ENCODE measurements at places on chromosomes 1 and 21.

GRCh38 chr21:35467566-35467965 is 418.5 kb upstream of the RUNX1 start:
- DNase-seq = no peak

GRCh38 chr1:65068202-65069010 is 79.6 kb upstream of the AK4 start:
- no peak for DNase-seq

GRCh38 chr1:231093156-231093922 is 53.3 kb upstream of the FAM89A start:
- no peak for DNase-seq

DNA sequence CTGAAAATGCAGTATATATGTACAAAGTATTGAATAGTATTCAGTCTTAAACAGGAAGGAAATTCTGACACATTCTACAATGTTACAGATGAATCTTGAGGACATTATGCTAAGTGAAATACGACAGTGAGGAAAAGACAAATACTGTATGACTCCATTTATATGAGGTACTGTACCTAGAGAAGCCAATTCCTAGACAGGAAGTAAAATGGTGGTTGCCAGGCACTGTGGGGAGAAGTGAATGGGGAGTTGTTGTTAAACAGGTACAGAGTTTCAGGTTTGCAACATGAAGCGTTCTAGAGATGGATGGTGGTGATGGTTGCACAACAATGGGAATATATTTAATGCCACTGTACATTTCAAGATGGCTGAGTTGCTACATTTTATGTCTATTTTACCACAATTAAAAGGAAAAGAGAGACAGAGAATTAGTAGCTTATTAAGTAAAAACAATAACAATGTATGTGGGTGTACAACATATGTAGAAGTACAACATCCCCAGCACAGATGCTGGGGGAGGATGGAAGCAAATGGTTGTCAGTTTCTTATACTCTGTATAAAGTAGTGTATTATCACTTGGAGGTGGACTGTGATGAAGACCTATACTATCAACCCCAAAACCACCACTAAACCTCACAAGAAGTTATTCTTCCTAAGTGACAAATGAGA is 3.9 kb upstream of the RAB4A start:
- DNase-seq = no peak

- peak; percentile 52 for DNase-seq
Measured at GRCh38 chr1:41918450-41919043, at the start of gene HIVEP3. TSS of gene HIVEP3 (minus strand) at chr1:41918922.

- no peak for DNase-seq
Measured at GRCh38 chr1:207302618-207303393, 18.7 kb upstream of the CD55 start.

- no peak for DNase-seq
Measured at GRCh38 chr1:235910357-235911299, 43.9 kb upstream of the LYST start.

DNA sequence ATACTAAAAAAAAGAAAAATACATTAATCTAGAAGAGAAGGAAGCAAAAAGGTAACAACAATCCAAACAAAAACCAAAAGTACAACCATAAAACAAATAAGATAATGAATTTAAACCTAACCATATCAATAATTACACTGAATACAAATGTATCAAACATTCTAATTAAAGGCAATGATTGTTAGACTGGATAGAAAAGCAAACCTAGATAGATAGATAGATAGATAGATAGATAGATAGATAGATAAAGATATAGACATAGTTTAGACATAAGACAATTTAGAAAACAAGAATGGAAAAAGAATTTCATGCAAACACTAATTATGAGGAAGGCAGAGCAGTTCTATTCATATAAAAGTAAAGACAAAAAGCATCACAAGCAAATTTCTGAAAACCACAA is 24.9 kb downstream of the DENND1B start:
- no peak for DNase-seq

DNA sequence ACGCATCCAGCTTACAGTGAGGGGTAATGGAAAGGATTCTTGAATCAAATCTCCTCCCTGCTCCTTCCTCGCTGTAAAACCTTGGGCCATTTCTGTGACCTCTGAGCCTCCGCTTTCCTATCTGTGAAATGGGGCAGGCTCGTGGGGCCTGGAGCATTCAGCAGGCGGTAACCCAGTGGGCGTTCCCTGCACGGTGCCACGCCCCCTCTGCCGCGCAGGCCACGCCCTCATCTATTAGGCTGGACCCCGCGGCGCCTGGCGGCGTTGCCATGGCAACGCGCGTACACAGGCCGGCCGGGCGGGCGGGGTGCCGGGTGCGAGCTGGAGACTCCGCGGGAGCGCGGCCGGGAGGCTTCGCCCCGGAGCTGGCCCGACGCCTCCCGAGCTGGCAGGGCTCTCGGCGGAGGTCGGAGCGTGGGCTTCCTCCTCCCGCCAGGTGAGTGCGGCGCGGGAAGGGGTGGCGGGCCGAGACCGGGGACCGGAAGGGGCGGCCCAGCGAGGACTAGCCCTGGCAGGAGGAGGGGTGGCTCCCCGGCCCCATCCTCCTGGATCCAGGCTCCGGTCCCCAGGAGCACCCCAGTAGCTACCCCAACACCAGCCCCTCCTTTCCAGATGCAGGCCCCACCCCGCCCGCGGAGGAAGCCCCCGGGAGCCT is at the start of gene FHAD1:
Gene FHAD1, plus strand, starts transcription at position 264 of the 655 bp plus-strand sequence. CDS start 4,562 bp downstream, outside the sequence.
- DNase-seq = peak; percentile 5

GRCh38 chr1:25503551-25504426 is 39.6 kb upstream of the LDLRAP1 start:
- no peak for DNase-seq

GRCh38 chr1:3053986-3054385 is 15.0 kb upstream of the PRDM16 start:
- no peak for DNase-seq

DNA sequence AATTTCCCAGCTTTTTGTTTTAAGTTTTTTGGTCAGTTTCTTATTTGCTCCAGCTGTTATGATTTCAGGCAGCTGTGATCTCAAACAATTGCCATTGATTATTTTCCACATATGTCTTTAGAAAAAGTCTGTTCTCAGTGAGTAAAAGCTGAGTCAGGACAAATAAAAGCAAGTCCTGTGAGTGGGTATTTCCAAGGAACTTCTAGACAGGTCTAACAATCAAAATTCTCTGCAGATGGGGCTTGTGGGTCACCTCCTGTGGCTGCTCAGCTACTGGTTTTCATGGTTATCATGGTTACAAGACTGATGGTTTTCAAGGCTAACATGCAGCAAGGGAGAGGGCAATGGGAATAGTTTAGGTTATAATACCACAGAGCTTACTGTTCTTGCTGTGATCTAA is 585.7 kb downstream of the LMO4 start:
- no peak for DNase-seq

DNA sequence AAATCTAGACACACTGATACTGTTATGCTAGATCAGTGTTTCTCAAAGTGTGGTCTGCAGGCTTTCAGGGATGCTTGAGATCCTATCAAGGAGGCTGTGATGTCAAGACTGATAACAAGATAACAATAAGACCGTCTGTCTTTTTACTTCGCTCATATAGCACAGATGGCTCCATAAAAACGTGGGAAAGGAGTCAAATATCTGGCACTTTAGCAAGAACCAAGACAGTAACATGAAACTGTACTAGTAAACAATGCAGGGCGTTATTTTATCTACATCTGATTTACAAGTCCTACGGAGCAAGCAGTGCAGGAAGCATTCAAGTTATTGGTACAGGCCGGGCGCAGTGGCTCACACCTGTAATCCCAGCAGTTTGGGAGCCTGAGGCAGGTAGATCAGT is 3.6 kb upstream of the SPRR3 start:
- DNase-seq = no peak

DNA sequence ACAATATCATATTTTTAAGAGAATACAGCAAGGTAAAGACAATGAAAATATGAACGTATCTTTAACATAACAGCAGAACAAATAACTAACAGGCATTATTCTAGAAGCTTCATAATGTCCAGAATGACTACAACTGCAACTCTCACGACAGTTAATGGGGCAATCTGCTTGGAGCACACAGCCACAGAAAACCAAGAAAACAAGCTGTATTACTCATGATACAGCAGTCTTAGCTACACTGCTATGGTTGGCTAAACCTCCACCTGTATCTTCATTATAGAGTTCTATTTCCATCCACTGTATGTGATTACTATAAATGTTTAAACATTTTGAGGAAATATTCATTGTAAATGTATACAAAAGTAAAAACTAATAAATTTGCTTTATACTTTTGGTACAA is 139.9 kb downstream of the DPYD start:
- DNase-seq = no peak

DNA sequence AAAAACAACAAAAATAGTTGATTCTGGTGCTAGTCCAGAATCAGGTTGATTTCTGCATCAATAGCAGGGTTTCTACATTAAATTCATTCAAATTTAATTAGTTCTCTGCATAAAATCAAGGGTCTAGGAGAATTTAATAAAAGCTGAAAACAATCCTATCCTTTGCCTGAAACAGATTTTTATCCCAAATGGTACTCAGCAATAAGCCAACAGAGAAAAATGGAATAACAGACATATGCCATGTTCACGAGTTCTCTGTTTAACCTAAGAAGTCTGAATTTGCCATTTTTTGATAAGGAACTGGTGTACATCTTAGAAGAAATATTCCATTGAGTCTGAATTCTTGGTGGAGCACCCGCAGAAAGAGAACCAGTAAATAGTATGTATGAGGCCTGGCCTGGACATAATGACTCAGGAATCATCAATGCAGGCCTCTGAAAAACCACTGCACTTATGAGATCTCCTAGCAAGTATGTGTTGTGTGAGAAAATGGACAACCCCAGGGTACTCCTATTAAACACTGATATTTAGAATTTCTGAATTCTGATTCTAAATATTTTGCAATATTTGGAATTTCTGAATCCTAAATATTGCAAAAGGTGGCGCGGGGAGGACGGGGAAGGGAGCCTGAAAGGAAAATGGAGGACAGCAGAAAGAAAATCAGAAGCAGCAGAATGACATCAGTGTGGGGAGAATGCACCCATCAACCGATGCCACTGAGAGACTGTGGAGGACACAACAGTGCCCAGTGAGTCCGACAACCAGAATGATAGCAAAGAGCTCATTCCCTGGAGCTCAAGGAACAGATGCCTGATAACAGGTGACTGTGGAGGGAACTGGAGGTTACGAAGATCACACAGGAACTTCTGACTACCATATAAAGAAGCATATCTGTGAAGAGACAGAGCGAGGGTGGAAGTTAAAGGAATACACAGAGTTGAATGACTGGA is 97.6 kb downstream of the APP start:
- DNase-seq = no peak

DNA sequence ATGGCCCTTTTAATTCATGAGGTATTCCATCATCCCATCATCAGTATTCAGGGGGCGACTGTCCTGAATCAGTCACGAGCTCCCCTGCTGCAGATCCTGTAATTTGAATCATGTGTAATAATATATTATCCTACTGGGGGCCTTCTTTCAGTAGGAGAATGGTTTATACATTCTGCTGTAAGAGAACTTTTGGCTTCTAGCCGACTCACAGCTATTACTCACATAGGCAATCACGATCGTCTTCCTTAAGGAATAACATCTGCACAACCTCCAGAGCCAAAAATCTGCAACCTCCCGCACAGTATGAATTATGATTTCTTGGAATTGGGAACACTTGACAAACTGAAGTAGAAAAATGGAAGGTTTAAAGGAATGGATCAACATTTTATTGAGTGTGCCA is 343.0 kb downstream of the USP25 start:
- DNase-seq = no peak

- DNase-seq = no peak
Measured at GRCh38 chr1:233331676-233332519, 4.4 kb downstream of the MAP3K21 start.

DNA sequence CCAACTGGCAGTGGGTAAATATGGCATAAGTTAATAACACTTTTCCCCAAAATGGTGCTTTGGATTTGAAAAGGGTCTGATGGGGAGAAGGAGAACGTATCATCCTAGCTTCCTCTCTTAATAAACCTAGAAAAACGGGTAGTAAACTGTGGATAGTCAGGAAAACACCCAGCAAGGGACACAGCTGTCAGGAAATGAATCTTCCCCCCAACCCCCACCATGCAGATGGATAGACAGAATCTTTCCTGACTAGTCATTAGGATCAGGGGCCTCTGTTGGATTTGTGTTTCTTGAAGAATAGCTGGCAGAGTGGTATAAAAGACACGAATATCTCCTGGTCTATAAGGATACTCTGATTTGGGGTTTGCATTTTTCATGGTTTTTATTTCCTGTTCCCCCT is 22.5 kb upstream of the LAX1 start:
- DNase-seq = no peak

DNA sequence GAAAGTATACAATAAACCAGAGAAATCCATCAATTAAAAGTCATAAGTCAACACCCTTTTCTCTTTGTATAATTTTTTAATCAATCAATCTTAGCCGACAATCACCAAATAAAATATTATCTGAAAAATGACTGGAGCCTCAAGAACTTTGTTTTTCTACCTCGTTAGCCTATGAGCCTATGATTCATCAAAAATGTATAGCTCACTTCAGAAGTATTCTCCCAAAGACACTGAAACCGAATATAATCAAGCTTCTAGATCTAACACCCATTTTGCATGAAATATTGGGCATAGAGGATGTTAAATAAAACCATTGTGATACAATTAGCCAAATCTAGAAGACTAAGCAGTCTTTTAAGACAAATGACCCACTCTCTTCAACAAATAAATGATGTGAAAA is 17.8 kb upstream of the RSBN1 start:
- DNase-seq = no peak

DNA sequence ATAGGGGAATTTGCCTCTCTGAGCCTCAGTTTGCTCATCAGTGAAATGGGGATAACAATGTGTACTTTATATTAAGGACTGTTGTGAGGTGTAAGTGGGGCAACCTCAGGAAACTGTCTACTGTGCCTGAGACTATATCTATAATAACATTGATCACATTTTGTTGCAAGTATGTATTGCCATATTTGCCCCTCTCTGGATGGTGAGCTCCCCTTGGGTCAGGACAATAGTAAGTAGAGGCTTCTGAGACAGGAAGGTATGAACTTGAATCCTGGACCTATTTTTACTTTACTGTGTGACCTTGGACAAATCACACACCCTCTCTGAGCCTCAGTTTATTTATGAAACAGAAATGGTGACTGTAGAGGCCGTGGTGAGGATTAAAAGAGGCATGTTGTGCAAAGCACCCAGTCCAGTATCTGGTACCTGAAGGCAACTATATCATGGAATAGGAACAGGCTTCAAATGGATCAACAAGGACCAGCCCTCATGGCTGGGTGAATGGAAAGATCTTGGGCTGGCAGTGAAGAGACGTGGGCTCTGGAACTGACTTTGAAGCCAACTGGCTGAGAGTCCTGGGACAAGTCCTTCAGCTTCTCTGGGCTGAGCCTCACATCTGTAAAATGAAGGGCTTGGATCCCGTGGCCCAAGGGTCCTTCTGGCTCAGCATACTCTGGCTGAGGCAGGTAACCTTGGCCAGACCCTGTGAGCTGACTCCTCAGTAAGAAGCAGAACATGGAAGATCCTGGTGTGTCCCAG is 35.0 kb upstream of the ID3 start:
- DNase-seq = no peak

GRCh38 chr1:48576565-48576964 is 104.6 kb upstream of the SPATA6 start:
- DNase-seq = no peak

- DNase-seq = no peak
Measured at GRCh38 chr1:180600343-180600742, 31.5 kb upstream of the XPR1 start.

Measured in NCI-H2081 treated with DMSO at 0.1 percent for 48 hours (cell line).